ENCODE measurements at places on chromosomes 12 and 14.

GRCh38 chr12:133203344-133204263 lies 22.3 kb downstream of the ZNF268 start:
- no peak for DNase-seq

DNA sequence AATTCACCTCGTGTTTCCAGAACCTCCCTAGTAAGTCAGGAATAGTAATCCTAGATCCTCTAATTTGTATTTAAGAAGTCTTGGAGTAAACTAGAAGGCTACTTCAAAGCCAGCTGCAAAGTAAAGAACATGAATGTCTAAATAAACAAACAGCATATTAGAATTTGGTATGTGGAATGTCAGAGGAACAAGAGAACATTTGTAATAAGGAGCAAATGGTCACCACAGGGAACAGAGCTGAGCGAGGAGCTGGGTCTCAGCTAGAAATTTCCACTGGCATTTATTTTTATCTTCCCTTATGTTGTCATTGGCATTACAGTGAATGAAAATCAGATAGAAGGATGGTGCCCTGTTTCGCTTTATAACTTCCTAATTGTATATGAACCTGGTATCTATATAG lies 50.2 kb downstream of the FRMD6 start:
- DNase-seq = no peak

DNA sequence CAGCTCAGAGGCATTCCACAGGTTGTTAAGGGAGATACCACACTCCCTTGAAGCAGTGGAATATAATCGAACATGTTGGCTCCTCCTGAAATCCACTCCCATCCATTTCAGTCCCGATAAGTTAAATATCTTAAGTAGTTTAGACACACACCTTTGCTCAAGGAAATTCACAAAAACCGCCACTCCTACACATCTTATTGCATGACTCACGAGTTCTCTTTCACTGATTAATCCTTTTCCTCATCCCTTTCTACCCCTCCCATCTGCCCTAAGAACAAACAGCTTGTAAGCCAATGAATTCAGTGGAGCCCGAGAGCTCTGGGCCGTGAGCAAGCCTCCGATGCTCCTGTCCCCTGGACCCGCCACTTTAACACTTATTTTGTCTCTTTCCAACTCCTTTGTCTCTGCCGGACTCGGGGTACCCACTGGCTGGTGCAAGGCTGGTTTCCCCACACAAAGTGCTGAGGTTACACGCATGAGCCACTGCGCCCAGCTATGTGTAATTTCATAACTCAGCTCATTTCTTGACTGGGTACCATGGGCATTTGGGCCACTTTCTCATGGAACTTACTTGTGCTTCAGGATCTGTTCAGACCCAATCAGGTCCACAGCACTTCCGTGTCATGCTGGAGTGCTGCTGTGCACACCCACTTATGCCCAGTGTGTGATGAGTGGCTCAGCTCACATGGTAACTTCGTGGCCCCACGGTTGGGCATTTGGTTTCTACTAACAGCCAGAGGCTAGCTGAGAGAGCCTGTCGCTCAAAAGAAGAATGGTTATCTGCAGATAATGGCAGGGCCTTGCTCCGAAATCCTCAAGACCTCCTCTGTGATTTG lies 171.8 kb upstream of the ALG10B start:
- no peak for DNase-seq

- DNase-seq = no peak
These were observed 401.4 kb downstream of the ATP23 start for GRCh38 chr12:58342736-58343135.

DNA sequence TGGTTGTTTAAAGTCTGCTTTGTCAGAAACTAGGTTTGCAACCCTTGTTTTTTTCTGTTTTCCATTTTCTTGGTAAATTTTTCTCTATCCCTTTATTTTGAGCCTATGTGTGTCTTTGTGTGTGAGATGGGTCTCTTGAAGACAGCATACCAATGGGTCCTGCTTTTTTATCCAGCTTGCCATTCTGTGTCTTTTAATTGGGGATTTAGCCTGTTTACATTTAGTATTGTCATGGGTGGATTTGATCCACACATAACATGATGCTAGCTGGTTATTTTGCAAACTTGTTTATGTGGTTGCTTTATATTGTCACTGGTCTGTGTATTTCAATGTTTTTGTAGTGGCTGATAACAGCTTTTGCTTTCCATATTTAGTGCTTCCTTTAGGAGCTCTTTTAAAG lies 17.2 kb upstream of the ART4 start:
- DNase-seq = no peak

GRCh38 chr14:31582286-31582691 lies 21.1 kb downstream of the NUBPL start:
- DNase-seq = no peak
